ENCODE measurements at places on chromosomes 11 and 22. TPM values are rescaled to one million over a fixed set of nuclear protein-coding genes. Genes with fewer than 3 reads are reported as not detected.

OR5A2 gene
- total RNA-seq: not detected

DNA sequence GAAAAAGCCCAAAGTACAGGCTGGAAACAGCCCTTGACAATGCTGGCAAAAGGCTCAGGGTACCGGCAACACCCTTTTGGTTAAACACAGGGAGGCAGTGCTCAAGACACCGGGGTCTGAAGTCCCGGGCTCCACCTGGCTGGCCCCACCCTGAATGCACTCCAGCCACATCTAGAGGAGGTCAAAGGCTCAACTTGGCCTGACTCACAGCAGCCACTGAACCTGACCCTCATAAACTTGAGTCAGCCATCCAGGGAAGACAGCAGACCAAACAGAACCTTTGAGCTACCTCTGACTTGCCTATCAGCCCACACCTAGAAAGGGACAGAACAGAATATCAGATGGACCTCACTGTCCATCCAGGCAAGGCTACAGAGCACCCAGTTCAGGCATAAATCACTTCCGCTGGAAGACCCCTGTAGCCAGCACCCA is 3.8 kb downstream of the CFL1 start:
- DNase-seq: no peak

DNA sequence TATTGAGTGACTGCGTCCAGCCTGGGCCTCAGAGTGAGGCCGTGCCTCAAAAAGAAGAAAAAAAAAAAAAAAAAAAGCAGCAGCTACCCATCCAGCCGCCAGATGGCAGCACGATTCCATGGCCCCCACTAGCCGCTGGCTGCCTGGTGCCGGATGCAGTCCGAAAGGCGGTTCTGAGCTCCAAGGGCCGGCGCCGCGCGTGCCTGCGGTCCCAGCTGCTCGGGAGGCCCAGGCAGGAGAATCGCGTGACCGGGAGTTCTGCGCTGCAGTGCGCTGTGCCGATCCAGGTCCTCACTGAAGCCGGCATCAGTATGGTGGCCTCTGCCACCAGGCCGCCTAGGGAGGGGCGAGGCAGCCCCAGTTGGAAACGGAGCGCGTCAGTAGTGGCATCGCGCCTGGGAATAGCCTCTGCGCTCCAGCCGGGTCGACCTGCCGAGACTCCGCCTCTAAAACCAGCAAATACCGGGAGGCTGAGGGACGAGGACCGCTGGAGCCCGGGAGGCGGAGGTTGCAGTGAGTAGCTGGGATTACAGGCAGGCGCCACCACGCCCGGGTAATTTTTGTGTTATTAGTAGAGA is 19.3 kb downstream of the SCARF2 start:
- DNase-seq: peak; percentile 86

DNA sequence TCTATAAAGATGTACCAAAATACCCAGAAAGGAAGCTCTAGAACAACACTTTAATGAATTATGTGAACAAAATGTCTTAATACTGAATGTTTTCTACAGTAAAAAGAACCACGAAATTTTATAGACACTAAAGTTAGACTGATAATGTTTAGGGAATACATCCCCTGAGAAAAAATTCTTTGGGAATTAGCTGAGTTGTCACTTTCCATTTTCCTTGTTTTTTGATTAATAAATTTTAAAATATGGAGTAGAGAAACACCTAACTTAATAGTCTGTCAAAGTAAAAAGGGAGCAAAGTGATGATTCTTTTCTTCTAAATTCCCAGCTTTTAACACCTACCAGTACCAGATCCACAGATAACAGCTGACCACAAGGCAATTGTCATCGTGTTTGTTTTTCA is 23.1 kb upstream of the SCN3B start:
- DNase-seq: no peak

- DNase-seq: no peak
These were observed 8.8 kb downstream of the ASPHD2 start for GRCh38 chr22:26437694-26438392.

Measured in G401 (cell line).